ENCODE measurements at places on chromosomes 12 and 14.

DNA sequence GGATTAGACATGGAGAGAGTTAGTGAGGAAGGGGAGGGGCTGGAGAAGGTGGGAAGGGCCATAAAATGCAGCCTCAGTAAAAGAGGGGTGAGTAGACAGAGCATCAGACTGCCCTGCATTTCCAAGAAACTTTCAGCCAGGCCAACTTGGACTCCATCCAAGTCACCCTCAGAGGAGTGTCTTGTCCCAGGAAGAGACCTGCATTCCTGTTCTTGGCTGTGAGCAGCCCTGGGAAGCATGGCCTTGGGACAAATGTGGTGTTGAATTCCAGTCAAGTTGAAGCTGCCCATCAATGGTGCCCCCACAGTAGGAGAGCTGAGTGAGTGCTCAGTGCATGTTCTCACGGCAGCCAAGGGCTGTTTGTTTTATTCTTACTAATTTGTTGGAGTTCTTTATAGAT is 35.0 kb upstream of the TUNAR start:
- no peak for DNase-seq

DNA sequence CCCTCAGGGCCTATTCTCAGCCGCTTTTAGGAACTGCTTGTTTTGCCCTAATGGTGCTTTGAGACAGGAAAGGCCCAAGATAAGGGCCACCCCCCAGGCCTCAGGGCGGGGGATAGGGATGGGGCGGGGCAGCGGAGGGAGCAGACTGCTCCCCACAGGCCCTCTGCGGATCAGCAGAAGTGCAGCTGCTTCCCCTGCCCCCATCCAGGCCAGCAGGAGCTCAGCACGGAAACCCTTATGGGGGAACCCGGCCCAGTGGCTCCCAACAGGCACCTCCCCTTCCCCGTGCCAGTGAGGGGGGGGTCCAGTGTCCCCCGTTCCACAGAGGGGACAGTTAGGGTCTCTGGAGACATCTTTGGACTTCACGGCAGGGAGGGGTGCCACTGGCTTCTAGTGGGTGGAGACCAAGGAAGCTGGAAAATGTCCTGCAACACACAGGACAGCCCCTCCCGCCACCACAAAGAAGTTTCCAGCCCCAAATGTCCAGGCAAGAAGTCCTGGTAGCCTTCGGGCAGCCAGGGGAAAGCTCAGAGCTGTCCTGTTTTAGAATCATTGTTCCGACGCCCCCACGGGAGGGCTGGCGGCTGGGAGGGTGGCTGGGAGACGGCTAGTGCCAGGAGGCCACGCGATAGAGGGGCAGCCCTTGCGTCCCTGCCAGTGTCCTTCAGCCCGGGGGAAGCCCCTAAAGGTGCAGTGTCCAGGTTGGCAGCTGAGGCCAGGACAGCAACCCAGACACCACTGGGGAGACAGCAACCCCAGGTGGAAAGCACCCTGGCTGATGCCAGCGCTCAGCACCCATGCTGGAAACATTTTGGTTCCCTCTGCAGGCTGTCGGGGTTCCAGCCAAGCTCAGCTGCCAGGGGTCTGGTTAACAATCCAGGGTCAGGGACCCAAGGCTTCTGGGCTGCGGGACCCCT is 10.4 kb upstream of the GPR132 start:
- no peak for DNase-seq

DNA sequence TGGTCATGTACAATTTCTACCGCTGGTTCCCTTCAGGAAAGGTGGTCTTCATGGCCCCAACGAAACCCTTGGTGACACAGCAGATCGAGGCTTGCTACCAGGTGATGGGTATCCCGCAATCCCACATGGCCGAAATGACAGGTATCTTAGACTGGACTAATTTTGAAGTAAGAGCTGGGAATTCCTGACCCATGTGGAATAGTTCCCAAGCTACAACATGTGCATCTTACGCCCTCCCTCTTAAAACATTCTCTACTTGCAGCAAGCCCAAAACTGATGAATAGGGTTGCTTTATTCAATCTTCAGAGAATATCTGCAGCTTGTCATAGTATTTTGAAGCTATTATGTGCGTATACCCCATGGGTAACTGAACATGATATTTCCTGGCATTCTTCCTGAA is 669 bp downstream of the FANCM start:
- DNase-seq = no peak

DNA sequence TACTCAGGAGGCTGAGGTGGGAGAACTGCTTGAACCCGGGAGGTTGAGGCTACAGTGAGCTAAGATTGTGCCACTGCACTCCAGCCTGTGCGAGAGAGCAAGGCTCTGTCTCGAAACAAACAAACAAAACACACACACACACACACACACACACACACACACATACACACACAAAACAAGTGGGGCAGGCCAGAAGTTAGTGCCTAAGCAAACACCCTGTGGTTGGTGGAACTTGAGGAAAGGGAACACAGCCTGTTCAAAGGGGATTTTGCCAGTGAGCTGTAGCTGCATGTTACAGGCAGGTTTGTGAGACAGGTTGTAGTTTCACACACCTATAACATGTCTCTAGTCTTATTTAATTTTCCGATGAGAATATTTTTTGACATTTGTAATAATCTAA is 175.3 kb upstream of the CLEC14A start:
- no peak for DNase-seq

- no peak for DNase-seq
Measured at GRCh38 chr12:51524386-51524901, 66.6 kb upstream of the SCN8A start.

GRCh38 chr14:32813401-32813800 is 125.3 kb upstream of the NPAS3 start:
- DNase-seq = no peak

DNA sequence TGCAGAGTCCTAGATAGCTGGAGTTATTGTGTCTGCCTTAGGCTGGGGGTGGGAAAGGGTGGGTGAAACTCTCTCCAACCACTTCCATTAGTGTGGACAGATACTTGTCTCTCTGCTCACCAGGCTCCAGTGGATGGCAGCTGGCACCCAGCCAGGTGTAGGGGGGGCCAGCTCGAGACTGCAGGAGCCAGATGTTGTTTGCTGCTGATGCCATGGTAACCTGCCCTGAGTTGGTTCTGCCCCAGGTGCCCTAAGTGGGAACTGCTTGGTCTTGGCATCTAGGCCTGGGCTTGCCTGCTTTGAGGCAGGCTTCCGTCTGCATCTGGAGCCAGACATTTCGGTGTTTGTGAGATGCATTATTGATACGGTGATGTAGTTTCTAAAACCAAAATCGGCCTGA is 82.2 kb downstream of the ADCK1 start:
- no peak for DNase-seq
